Stimulated activated CD4-positive, alpha-beta T cell treated with anti-CD3 and anti-CD28 coated beads, Interleukin-15, amount 100 ng/mL, for 24 hours (primary cell): ENCODE measurements at places on chromosomes 2 and 18.

DNA sequence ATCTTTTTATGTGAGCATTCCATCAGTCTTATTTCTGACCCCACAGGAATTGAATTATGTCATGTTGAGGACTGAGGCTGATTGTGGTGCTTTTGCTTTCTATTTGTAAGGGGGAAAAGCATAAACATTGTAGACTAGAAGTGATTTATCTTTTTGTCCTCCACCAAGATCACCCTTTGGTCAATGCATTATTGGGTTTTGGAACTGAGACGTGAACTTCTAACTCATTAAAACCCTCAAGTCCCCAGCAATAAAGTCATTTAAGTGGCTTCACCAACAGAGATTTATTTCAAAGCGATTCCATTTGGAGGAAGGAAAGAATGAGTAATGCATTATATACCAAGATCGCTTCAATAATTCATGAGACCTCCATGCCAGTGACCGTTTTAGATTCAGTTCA lies 75.5 kb upstream of the TXNDC2 start:
- DNase-seq = no peak

DNA sequence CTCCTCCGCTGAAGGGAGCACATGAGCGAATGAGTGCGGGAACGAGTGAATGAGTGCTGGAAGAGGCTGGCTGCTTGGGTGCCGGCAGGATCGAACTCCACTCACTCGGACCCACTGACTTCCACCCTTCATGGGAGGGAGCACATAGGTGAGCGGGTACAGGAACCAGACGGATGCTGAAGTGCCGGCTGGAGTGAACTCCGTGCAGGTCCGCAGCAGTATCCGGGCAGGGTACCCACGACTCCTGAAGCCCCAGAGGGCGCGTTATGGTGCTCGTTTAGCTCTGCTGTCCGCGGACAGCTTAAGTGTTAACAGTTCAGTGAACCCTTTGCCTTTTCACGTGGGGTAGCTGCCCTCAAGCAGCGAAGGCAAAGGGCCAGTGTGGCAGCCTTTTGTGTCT lies 23.2 kb downstream of the RPRM start:
- no peak for DNase-seq

GRCh38 chr2:202871300-202872141 lies at the start of gene ICA1L:
Gene ICA1L (minus strand): TSS chr2:202871766. CDS start chr2:202829009, 42,757 bp downstream.
- DNase-seq = peak; percentile 78

GRCh38 chr2:16726147-16726546 lies 60.5 kb upstream of the CYRIA start:
- DNase-seq = no peak

GRCh38 chr18:43866696-43867095 lies 589.4 kb upstream of the SYT4 start:
- no peak for DNase-seq

- DNase-seq = no peak
These were observed 36.5 kb downstream of the COLEC12 start for GRCh38 chr18:463827-464541.

- peak; percentile 10 for DNase-seq
These were observed 21.1 kb upstream of the CHMP3 start for GRCh38 chr2:86584151-86584913.

- peak; percentile 92 for DNase-seq
These were observed at the start of gene CD28 for GRCh38 chr2:203706403-203706802. Gene CD28 (plus strand): TSS chr2:203706639. CDS start chr2:203706697, 58 bp downstream.

DNA sequence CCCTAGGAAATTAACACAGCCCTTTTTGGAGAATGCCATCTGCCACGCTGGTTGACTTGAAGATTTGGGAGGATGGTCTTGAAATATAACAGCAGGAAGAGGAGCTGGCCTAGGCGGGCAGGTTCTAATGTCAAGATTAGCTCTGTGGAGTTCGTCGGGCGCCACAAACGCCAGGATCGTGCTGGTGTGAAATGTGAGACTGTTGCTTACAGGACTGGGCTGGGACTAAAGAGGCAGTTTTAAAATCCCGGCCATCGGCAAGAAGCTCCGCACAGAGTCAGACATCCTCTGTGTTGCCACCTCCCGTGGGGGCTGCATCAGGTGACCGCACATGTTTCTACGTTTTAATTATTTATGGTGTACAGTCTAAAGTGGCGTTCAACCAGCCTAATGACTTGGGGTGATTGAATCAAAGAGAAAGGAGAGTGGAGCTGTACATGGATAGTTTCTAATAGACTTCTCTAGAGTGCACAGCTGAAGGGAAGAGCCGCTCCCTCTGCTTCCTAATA lies 99.4 kb upstream of the BCL11A start:
- no peak for DNase-seq

DNA sequence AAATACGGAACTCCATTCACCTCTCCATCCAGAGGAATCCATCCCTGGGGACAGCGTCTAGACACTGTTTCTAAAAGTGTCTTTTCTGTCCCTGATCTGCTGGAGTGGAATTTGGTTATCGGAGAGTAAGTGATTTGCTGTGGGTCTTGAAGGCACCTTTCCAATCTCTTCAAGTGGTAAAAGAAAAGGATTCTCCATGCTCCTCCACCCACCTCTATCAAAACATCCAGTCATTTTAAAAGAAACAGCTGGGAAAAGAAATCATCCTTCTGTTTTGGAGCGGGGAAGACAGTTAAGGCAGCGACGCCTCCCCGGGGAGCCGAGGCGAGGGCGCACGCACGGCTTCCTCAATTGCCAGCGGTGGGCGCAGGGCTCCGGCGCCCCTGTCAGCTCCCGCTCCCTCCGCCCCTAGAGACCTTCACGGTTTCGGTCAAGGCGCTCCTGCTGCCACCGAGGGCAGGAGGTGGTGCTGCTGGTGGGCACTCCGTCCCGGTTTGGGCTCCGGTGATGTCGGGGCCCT lies 547 bp downstream of the SLC35F5 start:
- peak; percentile 64 for DNase-seq

- DNase-seq = no peak
These were observed 77.2 kb downstream of the C1D start for GRCh38 chr2:67985586-67985985.

- no peak for DNase-seq
These were observed 21.7 kb downstream of the LINC00305 start for GRCh38 chr18:64127172-64127571.

- no peak for DNase-seq
These were observed 283.5 kb upstream of the TANK start for GRCh38 chr2:160876765-160877164.

DNA sequence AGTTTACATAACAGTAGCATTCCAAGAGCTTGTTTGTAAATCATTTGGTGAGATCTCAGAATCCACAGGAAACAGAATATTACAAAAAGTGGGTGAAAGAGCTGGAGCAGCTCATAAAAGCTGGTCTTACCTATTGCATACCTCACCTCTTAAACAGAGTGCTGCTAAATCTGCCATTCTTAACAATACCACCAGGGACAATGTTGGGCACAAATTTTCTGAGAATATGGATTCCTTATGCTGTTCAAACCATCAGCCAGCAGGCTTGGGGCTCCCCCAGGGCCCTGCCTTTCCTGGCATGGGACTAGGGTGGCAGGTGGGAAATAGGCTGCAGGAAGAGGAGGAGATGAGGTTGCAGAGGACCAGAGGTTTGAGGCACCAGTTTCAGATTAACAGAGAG lies 55.6 kb downstream of the TGFA start:
- DNase-seq = no peak

DNA sequence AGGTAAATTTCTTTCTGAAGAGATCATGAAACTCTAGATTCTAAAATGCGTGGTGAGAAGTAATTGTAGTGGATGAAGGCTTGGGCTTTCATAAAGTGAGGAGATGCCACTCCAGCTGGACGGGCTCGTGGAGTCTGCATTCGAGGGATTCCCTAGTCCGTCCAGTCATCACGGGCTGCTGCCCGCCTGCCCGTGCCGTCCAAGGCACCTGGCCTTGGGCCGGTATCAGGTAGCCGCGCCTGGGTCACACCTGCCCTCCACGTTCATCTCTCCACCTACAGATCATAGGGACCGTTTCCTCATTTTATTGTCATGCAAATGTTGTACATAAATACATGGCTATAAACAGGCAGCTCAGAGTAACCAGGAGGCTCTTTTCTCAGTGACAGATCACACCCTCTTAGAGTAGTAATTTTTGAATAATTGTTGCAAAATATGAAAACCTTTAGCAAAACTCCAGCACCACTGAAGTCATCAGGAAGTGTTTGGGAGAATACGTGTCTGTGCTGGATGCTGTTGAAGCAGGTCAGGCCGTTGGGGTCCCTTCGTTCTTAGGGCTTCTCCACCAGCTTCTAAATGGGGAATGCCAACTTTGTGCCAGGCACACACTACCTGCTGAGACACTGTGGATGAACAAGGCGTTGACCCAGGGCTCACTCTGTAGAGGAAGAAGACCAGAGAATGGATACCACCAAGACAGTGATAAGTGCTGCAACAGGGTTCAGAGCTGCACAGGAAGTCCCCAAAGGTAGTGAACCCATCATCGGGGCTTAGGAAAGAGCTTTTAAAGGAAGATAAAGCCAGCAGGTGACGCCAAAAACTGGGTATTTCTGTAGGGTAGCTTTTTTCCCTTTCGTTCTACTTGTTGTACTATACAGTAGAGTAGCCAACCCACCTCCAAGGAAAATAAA lies 112.5 kb downstream of the FAM210A start:
- no peak for DNase-seq

- DNase-seq = no peak
These were observed 32.8 kb upstream of the DAPL1 start for GRCh38 chr2:158762336-158762735.

GRCh38 chr2:176763130-176763529 lies 449.5 kb upstream of the HNRNPA3 start:
- DNase-seq = no peak

DNA sequence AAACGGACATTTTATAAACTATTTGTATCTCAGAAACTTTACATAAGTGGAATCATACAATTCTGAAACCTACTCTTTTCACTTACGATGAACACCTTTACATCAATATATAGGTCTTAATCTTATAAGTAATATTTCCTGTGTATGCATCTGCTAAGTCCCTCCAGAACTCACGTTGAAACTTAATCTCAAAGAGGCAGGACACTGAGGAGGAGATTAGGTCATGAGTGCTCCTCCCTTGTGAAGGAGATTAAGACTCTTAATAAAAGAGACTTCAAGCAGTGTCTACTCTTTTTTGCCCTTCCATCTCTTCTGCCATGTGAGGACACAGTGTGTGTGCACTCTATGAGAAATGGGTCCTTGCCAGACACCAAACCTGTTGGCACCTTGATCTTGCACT lies 94.7 kb upstream of the CDKL4 start:
- DNase-seq = no peak

- no peak for DNase-seq
These were observed 268.9 kb downstream of the PLCL1 start for GRCh38 chr2:198073253-198073652.

DNA sequence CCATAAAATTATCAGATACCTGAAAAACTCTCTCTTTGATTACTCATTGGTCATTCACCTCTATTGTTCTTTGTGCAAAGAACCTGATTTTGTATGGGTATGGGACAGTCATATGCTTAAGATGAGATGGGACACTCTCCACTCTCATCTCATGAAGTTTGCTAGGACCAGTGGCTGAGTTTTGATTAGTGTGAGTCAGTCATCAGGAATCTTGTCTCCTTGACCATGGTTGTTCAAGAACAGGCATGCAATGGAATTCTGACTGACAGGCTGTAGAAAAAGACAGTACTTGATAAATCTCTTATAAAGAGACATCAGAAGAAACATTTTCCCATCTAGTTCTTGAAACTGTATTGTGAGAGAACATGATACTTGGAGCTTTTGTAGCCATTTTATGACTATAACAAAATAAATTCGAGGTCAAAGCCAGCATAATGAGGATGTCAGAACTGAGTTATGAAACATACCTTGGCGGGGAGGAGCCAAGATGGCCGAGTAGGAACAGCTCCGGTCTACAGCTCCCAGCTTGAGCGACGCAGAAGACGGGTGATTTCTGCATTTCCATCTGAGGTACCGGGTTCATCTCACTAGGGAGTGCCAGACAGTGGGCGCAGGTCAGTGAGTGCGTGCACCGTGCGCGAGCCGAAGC lies 367.0 kb downstream of the NR4A2 start:
- DNase-seq = no peak
